ENCODE measurements at places on chromosomes 12 and 14.

- no peak for DNase-seq
Measured at GRCh38 chr12:117143008-117143532, 43.9 kb upstream of the TESC start.

GRCh38 chr12:104166465-104166864 lies 28.5 kb upstream of the NFYB start:
- DNase-seq: no peak

DNA sequence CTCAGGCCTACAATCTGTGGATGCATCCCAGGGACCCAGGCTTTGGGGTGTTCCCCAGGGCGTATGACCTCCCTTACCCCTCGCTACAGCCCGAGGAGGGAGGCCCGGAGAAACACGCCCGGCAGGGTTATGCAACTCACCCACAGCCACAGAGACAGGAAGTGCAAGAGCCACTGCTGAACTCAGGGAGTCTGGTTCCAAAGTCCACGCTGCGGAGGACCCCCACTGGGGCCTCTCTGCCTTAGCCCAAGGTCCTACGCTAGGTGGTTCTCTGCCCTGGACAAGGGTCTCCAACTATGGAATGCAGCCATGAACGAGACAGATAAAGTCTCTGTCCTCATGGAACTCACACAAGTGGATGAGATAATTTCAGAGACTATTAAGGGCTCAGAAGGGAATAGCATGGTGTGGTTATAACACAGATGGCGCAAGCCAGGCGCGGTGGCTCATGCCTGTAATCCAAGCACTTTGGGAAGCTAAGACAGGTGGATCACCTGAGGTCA lies 11.3 kb downstream of the SCARB1 start:
- DNase-seq: no peak

- DNase-seq: no peak
Measured at GRCh38 chr12:130768120-130768519, 52.0 kb upstream of the RIMBP2 start.

All from Daoy (cell line).